ENCODE measurements at places on chromosomes 7 and 10.

GRCh38 chr10:58741673-58742072, 229.0 kb downstream of the BICC1 start:
- no peak overlapping the region for H3K27ac ChIP-seq
- H3K36me3 ChIP-seq = no peaks in the 10 kb centered on the region
- H3K27me3 ChIP-seq = no peaks in the 10 kb centered on the region

DNA sequence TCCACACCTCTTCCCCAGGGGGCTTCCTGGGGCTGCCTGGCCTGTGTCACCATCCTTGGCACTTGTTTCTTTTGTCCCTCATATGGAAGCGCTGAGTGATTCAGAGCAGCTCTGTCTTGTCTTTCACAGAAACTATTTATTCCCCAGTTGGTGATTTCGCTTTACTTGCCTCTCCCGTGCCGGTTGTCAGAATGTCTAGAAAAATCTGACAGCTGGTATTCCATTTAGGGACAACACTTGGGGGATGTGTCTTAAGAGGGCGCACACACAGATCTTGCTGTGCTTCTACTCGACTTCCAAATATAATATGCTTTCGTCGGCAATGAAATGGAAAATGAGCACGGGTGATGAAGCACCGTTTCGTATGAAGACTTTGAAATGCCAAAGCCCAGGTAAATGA, 611.8 kb downstream of the CALN1 start:
- H3K4me3 ChIP-seq = no peak overlapping the region
- H3K27me3 ChIP-seq = no peaks in the 10 kb centered on the region
- H3K36me3 ChIP-seq = no peaks in the 10 kb centered on the region

- H3K4me3 ChIP-seq = no peak overlapping the region
- peak overlapping the region; percentile 89 for H3K27ac ChIP-seq
- no peak for DNase-seq
- H3K36me3 ChIP-seq = no peaks in the 10 kb centered on the region
Measured at GRCh38 chr7:134694299-134694698, 47.6 kb downstream of the BPGM start.

- H3K36me3 ChIP-seq = no peaks in the 10 kb centered on the region
- no peak for DNase-seq
- H3K4me1 ChIP-seq = no peaks in the 10 kb centered on the region
Measured at GRCh38 chr7:114426824-114427223, 12.2 kb downstream of the FOXP2 start.

DNA sequence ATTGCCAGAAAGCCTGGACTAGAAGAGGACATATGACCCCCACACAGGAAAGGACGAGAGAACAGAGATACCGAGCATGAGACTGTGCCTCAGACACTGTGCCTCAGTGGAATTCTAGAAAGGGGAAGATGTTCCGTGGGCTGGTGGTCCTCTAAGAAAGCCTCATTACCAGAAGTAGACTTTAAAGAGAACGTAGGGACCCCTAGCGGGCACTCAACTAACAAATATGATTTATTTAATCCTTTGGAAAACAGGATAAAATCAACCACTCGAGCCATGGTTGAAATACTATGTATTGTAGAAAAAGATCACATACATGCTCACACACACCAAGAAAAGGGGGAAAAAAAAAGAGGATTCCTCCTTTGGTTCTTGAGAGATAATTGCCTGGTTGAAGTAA, 701.2 kb upstream of the SORCS1 start:
- no peak overlapping the region for H3K4me3 ChIP-seq
- no peaks in the 10 kb centered on the region for H3K4me1 ChIP-seq
- H3K36me3 ChIP-seq = no peaks in the 10 kb centered on the region
- no peak for DNase-seq
- H3K27ac ChIP-seq = no peak overlapping the region

GRCh38 chr10:43842072-43842471, 193.4 kb upstream of the ZNF32 start:
- H3K27me3 ChIP-seq = no peaks in the 10 kb centered on the region
- DNase-seq = no peak
- no peak overlapping the region for H3K27ac ChIP-seq
- H3K4me1 ChIP-seq = no peaks in the 10 kb centered on the region

- no peaks in the 10 kb centered on the region for H3K27me3 ChIP-seq
- DNase-seq = no peak
- H3K4me1 ChIP-seq = no peaks in the 10 kb centered on the region
- no peaks in the 10 kb centered on the region for H3K36me3 ChIP-seq
Measured at GRCh38 chr7:84658286-84658685, 463.7 kb upstream of the SEMA3A start.

DNA sequence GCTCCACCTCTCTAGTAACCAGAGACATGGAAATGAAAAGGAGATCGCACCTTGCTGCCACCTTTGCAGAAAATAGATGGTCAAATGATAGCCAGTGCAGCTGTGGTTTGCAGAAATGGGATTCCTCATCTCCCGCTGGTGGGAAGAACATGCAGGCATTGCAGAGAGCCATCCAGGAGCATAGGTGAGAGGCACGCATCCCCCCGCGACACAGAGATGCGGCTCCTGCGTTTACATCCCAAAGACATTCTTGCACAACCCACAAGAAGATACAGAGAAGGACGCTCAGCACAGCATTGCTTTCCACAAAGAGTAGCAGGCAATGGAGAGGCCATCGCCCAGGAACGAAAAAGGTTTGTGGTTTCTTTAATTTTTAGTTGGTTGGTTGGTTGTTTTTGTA, 56.2 kb downstream of the OAT start:
- H3K27me3 ChIP-seq = no peaks in the 10 kb centered on the region
- no peak overlapping the region for H3K4me3 ChIP-seq
- no peak overlapping the region for H3K27ac ChIP-seq
- DNase-seq = no peak

DNA sequence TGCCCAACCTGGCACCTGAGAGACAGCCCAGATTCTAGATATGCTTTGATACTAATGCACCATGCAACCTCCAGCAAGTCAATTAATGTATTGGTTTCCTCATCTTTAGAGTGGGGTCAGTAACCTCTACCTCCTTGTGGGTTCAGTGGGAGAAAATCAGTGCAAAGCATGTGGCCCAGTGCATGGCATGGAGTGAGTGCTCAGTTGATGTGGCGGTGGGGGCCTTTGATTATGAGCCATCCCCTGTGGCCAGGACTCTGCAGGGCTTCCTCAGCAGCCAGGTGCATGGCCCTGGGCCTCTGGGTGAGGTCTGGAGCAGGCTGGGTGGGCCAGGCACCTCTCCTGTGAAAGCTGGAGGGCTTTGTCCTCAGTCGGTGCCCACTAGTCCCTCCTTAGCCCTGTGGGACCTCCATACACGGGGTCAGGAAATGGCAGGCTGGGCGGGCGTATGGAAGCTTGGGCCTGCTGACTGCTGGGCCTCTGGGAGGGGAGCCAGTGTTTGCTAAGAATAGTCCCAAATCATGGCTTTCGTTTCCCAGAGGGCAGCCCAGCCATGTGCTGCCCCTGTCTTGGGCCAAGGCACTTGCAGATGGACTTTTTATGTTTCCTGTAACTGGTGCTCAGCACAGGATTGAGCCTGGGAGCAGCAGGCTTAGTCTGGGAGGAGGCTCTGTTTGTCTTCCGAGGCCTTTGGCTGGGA, 3.4 kb downstream of the PALD1 start:
- H3K4me1 ChIP-seq = no peaks in the 10 kb centered on the region
- H3K36me3 ChIP-seq = no peaks in the 10 kb centered on the region
- H3K27ac ChIP-seq = peak overlapping the region; percentile 54
- H3K4me3 ChIP-seq = no peak overlapping the region
- DNase-seq = peak; percentile 62

DNA sequence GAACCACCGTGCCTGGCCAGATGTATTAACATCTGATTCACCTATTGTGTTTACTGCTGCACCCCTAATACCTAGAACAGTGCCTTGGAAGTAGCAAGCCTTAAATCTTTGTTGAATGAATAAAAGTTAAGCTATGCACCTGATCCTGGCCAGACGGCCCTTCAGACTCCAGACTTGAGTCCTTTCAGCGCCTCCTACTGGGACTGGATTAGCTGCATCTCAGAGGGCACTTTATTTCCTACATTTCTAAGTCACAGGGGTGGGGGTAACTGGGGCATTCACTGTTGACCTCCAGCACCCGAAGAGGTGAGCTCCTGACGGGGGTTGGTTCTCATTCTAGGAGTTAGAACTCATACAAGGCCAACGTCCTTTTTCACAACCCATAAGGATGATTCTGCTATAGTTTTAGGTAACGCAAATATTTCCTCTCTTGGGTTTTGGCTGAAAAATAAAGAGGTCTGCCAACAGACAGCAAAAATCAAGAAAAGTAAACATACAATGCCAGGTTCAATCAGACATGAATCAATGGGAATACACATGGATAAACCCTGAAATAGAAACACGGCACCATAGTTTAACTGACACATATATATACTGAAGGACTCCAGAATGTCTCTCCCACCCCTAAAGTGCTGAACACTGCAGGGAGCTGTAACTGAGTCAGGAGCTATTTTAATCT, 48.0 kb upstream of the DLG5 start:
- no peaks in the 10 kb centered on the region for H3K27me3 ChIP-seq
- H3K36me3 ChIP-seq = no peaks in the 10 kb centered on the region
- H3K27ac ChIP-seq = peak overlapping the region; percentile 67

- no peak overlapping the region for H3K27ac ChIP-seq
- H3K27me3 ChIP-seq = no peaks in the 10 kb centered on the region
- no peak overlapping the region for H3K4me3 ChIP-seq
- DNase-seq = no peak
- H3K36me3 ChIP-seq = no peaks in the 10 kb centered on the region
Measured at GRCh38 chr10:58963723-58964124, 212.7 kb upstream of the PHYHIPL start.

GRCh38 chr7:50069613-50070012, 23.4 kb downstream of the ZPBP start:
- no peaks in the 10 kb centered on the region for H3K4me1 ChIP-seq
- DNase-seq = no peak
- H3K27me3 ChIP-seq = no peaks in the 10 kb centered on the region
- H3K4me3 ChIP-seq = peak overlapping the region; percentile 47

- H3K4me3 ChIP-seq = no peak overlapping the region
- no peak for DNase-seq
- H3K27me3 ChIP-seq = no peaks in the 10 kb centered on the region
- H3K27ac ChIP-seq = no peak overlapping the region
- no peaks in the 10 kb centered on the region for H3K4me1 ChIP-seq
Measured at GRCh38 chr7:23628370-23628769, 31.2 kb downstream of the CCDC126 start.

Data from uterus (tissue), 4 donors.